Cardiac muscle cell (in vitro differentiated cells and primary cell): ENCODE measurements at places on chromosomes 12 and 14.

DNA sequence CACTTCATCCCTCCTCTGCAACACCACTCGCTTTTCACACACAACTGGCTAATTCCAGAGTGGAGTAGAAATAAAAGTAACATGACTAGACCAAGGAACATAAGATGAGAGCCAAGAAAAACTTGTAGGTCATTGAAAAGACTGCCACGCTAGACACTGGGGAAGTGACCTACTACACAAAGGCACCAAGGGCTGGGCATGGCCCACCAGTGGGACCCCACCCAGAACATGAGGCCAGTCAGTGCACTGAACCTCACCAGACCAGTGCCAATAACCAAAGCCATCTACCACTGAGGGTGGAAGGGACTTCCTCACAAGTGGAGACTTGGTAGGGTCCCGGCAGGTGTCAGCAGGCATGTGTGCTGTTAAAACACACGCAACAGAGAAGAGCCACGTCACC, 19.7 kb downstream of the FBLN5 start:
- DNase-seq: no peak

DNA sequence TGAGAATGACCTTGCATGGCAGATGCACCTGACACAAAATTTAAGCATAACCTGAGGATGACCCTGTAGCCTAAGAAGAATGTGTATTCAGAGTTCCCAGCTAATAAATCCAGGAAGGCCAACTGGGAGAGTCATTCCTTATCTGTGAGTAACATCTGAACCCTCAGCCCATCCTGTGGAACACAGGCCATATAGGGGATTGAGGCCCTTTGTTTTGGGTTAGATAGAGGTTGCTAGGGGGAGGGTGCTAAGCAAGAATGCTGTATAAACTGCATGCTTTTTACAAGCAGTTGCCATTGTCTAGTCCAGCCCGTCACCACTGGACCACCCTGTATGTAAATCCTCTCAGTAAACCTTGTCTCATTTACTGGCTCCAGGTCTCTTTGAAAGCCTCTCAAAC, 77.0 kb downstream of the BICD1 start:
- no peak for DNase-seq

DNA sequence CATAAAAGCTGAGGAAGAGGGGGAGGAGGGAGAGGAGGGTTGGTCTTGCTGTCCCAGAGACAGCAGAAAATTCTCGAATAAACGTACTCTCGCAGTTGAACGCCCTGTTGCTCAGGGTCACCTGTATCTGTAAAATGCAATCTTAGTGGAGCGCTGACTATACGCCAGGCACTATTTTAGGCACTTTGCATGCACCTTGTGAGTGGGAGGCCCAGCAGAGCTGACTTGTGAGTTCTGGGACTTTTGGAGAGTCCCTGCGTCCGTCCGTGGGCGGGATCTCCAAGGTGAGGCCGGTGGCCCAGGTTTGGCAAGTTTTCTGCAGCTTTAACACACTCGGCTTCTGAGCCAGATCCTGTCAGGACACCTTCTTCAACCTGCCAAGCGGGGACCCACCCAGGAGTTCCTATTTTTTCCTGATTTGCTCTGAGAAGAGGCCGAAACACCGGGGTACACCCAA, 32.5 kb upstream of the PLEKHG6 start:
- DNase-seq: no peak

GRCh38 chr12:107436836-107437235, 248.8 kb upstream of the PWP1 start:
- DNase-seq: no peak

DNA sequence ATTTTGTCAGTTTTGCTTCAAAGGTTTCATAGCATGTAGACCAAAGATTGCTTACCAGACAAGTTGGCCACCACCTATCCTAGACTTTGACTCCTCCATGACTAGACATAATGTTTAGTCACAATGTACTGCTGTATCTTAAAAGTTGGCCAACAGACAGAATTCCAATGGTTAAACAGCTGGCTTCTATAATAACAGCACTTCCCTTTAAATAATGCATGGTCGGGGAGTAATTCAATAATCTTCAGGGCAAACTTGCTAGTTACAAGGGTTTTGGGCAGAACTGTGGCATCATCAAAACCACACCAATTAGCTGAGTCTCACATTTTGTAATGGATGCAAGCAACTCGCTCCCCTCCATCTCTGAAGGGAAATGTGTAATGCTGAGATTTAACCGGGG, 56.9 kb downstream of the IGF1 start:
- DNase-seq: no peak
